ENCODE measurements at places on chromosomes 16 and 17. TPM values are rescaled to one million over a fixed set of nuclear protein-coding genes. Genes with fewer than 3 reads are reported as not detected.

The ZG16 gene
- not detected for total RNA-seq

The CDH3 gene
- total RNA-seq, result 79.6 TPM

The PRKCB gene
- 1.4 TPM for total RNA-seq

The CIITA gene
- not detected for total RNA-seq

The ASPHD1 gene
- total RNA-seq, result 4.1 TPM

The GRB7 gene
- total RNA-seq, result 74.3 TPM

The CMTM1 gene
- 3.3 TPM for total RNA-seq

The UTS2R gene
- not detected for total RNA-seq

The CACNA1G gene
- 0.95 TPM for total RNA-seq

The PIPOX gene
- 1.8 TPM for total RNA-seq

The MYADML2 gene
- total RNA-seq, result not detected

The TRPV3 gene
- 17.4 TPM for total RNA-seq

The CIBAR2 gene
- not detected for total RNA-seq

The VWA3A gene
- total RNA-seq, result 0.29 TPM

The CRLF3 gene
- 31.2 TPM for total RNA-seq
